Stimulated activated CD4-positive, alpha-beta T cell treated with anti-CD3 and anti-CD28 coated beads, Interleukin-1b, Interleukin-23, amount 100 ng/mL, for 1 hour (primary cell): ENCODE measurements at places on chromosomes 1 and 21.

DNA sequence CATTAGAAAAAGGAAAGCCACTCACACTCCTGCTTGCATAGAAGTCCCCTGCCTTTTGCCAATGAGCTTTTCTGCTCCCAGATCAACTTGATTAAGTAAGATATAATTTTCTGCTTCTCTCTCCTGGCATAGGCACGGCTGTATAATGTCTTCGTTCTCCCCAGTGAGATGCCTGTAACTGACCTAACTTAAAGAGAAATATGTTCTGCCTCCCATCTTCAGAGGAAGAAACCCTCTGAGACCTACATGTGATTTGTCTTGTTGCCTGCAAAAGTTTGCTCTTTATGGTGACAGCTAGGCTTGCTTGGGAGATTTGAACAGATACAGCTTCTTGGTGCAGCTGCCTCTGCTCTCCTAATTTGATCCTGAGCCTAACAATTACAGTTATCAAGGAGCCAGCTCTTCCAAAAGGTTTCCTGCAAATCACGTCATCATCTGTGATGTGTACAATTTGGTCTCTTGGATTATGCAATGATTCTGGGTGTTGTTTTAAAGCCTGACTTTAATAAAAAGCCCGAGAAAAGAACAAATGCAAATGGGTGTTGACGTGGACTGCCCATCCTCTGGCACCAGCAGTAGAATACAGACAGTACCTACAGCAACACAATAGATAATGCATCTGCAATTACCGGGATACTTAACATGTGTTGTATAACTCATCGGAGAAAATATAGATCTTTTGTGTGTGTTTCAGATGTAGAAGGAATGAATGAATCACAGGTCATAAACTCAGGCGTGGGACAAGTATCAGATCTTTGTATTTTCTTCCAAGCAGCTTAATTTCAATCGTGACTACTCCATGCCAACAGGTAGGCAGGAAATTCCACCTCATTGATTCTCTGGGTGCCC is 76.2 kb upstream of the KAZN start:
- DNase-seq: no peak

DNA sequence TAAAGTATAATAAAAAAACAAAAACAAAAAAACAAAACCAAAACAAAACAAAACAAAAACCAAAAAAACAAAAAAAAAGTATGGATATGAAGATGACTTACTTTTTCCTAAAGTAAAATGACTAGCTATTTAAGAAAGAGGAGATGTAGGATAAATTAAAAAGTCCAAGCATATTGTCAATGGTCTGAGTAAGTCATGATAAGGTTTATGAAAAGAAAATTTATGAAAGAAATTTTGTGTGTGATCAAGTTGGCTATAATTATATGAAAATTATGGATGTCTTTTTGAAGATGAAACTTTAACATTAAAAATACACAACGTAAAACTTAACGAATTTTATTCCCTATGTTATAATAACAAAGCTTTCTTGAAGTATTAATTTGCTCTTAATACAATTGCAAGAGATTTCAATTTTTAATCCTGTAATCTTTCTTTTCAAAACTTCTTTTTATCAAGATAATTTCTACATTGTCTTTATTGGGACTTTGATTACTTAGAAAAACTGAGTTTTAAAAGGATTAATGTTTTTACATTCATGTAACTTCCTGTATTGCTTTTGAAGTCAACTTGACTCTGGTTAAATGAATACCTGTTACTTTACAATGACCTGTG is 200.9 kb upstream of the IVNS1ABP start:
- no peak for DNase-seq

DNA sequence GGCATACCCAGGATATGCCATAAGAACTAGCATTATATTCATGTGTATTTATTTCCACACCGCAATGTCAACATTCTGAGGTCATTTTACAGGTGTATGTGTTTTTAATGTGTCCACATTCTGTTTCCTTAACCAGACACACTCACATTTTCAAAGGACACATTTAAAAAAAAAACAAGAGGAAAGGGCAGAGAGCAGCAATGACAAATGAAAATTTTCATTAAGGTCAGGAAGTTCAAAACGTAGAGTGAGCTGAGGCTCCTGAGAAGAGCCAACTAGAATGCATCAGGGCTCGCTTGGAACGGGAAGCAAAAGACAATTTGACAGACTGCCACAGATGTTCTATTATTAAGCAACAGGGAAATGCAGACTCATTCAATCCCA is 4.8 kb upstream of the GNPAT start:
- DNase-seq: no peak

- no peak for DNase-seq
These were observed 1.5 kb downstream of the GSTM4 start for GRCh38 chr1:109657395-109657794.

- DNase-seq: no peak
These were observed 88.3 kb downstream of the TPR start for GRCh38 chr1:186286615-186287315.

DNA sequence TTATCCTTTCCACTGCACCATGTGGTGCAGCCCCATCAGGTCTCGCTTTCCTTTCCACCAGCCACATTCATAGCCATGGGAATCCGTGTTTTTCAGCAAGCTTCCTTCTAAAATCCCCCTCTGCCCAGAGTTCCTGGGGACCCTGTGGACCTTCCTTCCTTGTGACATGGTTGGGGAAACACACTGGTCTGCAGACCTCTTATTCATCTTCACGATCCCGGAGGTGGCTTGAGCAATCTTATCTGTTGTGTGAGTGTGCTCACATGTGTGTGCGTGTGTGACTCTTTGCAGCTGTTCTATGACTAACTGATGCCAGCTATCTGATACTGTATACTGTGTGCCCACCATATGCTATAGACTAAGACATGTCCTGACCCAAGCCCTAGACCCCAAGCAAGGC is 15.6 kb upstream of the IL10 start:
- no peak for DNase-seq

DNA sequence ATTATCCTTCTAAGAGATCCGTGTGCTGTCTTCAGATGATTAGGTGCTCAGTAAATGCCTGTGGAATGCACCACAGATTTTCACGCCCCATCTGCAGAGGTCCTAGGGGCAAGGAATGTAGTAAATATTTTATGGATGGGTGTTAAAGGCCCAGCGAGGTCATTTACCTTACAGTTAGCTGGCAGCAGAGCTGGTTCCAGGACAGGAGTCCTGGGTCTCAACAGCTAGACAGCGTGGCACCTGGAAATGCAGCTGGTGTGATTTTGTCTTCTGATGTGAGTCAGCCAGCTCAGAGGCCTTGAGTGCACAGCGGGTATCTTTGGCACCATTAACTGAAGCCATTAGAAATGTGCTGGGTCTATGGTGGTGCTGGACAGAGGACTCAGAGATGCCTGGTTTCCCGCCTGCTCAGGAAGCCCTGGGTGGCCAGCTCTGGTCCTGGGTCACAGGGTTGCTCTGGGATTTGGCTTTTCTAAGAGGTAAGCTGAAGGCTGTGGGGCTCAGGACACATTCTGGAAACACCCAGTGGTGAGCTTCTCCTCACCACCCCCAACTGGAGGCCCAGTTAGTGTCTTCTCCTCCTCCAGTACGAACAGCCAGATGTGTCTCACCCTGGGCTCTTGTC is 65.5 kb downstream of the DDX20 start:
- no peak for DNase-seq

DNA sequence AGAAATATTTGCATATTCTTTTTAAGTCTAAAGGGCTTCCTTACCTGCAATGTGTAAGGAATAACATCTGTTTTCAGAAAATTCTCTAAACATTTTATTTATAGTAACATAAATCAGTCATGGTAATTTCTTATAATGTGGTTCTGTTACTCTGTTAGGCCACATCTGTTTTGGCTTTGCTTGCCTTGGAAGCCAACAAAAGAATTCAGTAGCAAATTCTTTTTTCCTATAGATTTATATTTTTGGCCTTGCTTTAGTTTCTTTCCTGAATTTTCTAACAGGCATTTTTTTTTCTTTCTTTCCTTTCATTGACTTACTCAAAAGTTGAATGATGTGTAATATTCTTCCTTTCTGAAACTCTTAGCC is 72.2 kb downstream of the OSBPL9 start:
- DNase-seq: no peak
